Activated B cell treated with CpG ODN at 0.5 μM for 24 hours (primary cell): ENCODE measurements at places on chromosomes 5 and 9.
A peak's percentile ranks its signal among the peaks of the same experiment; 100 is the strongest.

GRCh38 chr5:57111993-57112392 is 61.9 kb upstream of the GPBP1 start:
- no peak for DNase-seq

- DNase-seq = no peak
These were observed 25.9 kb upstream of the PTAR1 start for GRCh38 chr9:69785757-69786156.

DNA sequence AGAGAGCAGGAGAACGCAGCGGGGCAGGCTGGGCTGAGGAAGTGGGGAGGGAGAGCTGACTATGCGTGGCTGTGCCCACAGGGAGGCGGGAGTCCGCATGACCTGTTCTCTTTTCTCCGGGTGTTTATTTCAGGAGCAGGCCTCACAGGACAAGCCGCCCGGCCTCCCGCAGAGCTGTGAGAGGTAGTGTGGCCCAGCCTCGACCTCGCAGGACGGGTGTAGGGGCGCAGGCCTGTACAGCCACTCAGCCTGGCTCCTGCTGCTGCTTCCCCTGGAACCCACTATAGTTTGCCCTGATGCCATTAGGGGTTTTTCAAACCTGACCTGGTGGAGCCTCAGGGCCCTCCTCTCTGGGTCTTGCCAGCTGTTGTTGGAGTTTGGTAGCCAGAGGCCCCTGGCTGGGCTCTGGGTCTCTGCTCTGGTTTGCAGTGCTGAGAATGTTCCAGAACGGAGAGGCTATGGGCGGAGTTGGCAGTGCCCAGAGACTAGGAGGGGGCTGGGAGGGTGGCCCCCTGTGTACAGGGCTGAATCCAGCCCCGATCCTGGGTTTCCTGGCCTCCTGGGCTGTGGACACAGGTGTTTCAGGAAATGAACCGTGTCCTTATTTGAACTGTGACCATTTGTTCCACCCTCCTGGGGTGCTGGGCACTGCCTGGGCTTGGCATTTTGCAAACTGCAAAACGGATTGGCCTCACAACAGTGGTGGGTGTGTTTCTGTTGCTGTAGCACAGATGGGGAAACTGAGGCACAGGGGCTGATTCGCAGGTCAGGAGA is 78.8 kb downstream of the WNK2 start:
- DNase-seq = peak; percentile 8

GRCh38 chr9:98101416-98101815 is 17.6 kb downstream of the TRIM14 start:
- no peak for DNase-seq
